ENCODE measurements at places on chromosomes 16 and 17.
A peak's percentile ranks its signal among the peaks of the same experiment; 100 is the strongest.

DNA sequence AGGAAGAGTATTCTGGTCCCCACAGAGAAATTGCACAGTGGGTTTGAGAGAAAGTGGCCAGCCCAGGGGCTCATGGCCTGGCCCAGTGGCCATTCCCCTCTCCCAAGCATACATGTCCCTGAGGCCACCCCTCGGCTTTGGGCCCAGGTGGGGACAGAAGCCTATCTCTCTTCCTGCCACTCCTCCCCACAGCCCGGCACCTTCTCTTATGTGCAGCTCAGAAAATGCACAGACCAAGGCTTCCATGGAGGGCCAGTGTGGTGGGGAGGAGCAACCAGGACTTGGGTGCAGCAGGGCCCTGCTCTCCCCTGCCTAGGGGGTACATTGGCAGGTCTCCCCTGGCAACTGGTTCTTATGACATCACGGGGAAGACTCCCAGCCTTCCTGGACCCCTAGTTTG is at the start of gene C16orf90:
C16orf90 (minus strand) TSS at position 314 of the 400 bp plus-strand sequence; CDS start at position 246, 68 bp downstream.
- DNase-seq = no peak

DNA sequence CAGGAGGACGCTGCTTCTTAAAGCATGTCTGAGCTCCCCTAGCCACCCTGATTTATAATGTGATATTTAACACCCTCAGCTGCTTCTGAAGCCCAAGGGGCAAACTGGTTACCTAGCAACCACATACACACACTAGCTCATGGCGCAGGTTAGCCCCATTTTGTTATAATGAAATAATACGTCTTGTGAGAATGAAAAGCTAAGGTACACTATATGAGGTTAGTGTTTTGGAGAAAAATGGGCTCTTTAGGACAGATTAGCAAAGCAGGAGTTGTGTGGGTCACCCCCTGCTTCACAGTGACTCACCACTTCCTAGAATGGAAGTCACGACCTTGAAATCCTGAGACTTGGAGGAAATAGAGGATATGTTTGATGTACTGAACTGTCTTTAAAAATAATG is 404.8 kb upstream of the HSBP1 start:
- no peak for DNase-seq

- DNase-seq = no peak
These were observed 391.4 kb downstream of the WWOX start for GRCh38 chr16:78490847-78491246.

GRCh38 chr17:16140854-16141253 is 74.5 kb downstream of the NCOR1 start:
- no peak for DNase-seq

DNA sequence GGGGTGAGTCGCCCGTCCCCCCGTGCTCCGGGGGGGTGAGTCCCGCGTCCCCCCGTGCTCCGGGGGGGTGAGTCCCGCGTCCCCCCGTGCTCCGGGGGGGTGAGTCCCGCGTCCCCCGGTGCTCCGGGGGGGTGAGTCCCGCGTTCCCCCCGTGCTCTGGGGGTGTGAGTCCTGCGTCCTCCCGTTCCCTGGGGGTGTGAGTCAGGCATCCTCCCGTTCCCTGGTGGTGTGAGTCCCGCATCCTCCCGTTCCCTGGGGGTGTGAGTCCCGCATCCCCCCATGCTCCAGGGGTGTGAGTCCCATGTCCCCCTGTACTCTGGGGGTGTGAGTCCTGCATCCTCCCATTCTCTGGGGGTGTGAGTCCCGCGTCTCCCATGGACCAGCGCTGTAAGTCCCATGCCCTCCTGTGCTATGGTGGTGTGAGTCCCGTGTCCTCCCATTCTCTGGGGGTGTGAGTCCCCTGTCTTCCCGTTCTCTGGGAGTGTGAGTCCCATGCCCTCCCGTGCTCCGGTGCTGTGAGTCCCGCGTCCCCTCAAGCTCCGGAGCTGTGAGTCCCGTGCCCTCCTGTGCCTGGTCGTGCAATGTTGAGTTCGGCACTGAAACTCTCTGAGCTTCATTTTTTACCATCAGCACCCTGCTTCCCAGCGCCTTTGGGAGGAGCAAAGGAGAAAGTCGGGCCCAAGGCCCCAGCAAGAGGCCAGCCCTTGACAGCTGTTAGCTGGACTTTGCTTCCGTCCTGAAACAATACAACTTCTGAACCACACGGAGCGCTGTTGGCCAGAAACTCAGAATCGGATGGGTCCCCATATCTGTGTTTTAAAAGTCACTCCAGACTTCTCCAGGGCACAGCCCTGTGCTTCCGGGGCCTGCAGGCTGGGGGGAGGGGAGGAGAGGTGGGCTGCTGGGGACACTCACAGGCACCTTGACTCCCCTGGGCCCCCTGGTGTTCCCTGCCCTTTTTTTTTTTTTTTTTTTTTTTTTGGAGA is 11.5 kb upstream of the ZC3H18 start:
- peak; percentile 32 for DNase-seq

GRCh38 chr17:72458301-72458700 is 337.5 kb downstream of the SOX9 start:
- no peak for DNase-seq

DNA sequence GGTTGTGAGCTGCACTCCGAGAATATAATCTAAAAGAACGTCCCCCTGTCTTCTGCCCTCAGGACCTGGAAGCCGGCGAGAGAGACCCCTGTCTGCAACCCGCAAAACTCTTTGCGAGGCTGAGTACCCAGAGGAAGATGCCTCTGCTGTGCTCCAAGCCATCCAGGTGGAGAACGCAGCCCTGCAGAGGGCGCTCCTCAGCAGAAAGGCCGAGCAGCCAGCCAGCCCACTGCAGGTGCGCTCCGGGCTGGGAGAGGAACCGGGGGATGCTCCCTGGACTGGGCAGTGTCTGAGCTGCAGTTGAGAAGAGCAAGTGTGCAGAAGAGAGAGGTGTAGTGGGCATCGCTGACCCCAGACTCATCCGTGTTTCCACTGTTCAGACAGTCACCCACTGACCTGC is 148.3 kb downstream of the KATNIP start:
- DNase-seq = no peak

GRCh38 chr16:11636172-11636721 is 32.0 kb upstream of the SNN start:
- DNase-seq = no peak

DNA sequence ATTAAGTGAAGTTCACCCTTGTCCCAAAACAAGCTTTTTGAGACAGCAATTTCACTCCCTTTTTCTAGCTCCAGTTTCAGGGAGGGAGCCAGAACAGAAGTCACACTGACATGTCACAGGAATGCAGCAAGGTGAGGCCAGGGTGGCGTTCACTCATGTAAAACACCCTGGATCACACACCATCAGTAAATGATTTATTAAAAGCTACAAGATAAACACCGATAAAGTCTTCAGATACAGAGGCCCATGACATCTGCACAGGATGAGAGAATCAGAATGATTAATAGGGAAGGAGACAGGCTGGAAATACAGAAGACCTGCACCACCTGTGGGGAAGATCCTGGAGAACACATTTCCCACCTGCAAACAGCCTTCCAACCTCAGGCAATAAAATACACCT is 77.5 kb upstream of the DYNLRB2 start:
- DNase-seq = no peak
